B cell (primary cell): ENCODE measurements at places on chromosomes 6 and 20. TPM values are rescaled to one million over a fixed set of nuclear protein-coding genes. Genes with fewer than 3 reads are reported as not detected.

DNA sequence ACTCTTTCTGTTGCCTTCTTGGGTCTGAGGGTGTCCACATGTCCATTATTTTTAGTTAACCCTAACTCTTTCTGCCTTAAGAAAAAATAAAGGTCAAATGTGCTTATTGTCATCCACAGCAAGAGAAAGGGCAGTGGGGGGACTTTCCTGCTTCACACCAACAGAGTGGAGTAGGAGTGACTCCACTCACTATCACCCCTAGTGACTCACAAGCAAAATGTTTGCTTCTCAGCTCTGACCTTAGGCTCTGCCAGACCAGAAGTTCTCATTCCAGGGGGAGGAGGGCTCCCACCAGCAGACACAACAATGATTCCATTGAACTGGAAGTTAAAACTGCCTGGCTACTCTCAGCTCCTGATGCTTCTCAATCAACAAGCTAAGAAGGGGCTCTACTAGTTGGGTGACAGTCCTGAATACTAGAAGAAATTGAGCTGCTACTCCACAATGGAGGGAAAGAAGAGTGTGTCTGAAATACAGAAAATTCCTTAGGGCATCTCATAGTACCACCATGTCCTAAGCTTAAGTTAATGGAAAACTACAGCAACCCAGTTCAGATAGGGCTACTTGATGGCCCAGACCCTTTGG is 83.9 kb upstream of the AFDN start:
- DNase-seq = no peak

DNA sequence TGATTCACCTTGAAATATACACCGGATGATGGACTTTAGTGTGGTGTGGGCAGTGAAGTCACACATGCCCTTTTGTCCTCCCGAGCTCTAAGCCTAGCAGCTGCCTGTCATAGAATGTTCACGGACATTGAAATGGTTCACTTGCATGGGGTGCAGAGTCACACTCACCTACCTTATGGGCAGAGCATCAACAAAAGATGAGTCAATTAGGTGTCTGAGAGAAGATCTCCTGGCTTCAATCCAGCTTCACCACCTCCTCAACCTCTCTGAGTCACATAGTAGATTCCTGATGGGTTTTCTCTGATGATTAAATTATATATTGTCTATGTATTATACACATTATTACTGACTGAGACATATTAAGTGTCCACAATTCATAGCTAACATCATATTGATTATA is 48.1 kb upstream of the HLA-E start:
- DNase-seq = no peak

FAXC gene
- not detected in 2 replicates for total RNA-seq

SLC22A1 gene
- 1.5 and 1.7 TPM in 2 replicates for total RNA-seq
